Activated CD4-positive, alpha-beta T cell treated with anti-CD3 and anti-CD28 coated beads, Interleukin-2, amount 50 U/mL, for 4 hours (primary cell): ENCODE measurements at places on chromosomes 4 and X.

GRCh38 chrX:54483946-54484345 lies 12.1 kb downstream of the FGD1 start:
- no peak for DNase-seq

GRCh38 chr4:42750091-42750490 lies 93.2 kb upstream of the ATP8A1 start:
- DNase-seq = peak; percentile 1

DNA sequence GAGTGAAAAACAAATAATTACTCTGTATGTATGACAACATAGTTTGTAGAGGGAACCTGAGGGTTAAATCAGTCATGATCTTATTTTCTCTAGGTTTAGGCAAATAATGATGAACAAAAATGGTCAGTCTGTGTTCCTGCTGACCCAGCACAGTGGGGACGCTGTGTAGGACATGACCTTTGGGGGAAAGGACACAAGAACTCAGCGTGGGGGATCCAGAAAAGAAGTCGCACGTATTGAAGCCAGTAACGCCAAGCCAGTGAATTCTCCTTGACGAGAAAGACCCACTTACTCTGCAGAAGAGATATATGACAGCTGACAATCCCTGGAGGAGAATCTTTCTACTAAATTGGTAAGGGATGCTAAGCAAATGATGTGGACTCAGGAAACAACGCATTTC lies 36.6 kb downstream of the HELT start:
- no peak for DNase-seq

DNA sequence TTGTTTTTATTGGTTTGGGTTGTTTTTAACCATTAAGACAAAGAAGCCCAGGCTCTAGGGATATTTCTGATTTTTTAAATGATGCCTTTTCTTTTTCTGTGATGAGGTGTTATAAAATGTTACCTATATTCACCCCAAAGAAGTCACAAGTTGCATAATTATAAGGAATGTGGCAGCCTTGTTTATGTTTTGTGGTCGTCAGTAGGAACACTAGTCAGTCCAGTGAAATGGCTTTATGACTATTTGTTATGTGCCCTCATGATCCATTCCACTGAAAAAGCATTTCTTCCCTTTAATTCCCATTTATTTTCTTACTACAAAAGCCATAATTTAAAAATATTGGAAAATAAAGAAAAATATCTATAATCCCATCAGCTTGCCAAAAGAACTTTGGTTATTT lies 34.4 kb downstream of the CC2D2A start:
- DNase-seq = no peak

- no peak for DNase-seq
These were observed 36.8 kb upstream of the SPP1 start for GRCh38 chr4:87938746-87939145.

DNA sequence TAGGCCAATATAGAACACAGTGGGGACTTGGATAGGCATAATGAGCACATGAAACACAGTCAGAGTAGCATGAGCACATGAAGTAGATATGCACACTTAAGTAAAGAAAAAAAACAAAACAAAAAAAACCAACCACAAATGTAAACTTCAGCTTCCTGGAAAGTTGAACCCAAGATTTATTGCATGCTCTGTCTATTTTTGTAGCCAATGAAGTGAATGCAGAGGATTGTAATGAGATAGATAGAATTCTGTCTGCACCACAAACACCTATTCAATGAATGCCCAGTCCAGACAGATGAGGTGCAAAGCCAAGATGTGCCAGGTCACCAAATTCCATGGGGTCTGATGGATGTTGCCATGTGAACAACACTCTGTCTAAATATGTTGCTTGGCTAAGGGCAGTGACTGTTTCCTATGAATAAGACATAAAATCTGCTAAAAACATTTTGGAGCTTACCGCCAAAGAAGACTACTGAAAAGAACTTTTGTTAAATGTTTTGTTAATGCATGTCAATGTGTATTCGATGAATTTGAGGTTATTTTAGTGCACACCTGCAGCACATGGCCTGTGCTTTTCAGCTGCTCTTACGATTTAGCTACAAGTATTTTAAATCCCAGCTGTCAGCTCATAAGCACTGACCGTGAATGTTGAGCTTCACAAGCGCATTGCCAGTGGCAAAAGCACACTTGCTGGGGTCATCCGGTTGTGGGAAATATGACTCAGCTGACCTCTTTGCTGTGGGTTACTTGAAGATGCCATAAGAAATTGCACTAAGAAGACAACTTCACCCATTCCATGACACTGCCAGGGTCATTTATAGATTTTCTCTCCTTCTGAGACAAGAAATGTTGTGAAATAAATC lies 374.8 kb upstream of the GNPDA2 start:
- no peak for DNase-seq

GRCh38 chr4:121411151-121411744 lies 30.4 kb upstream of the QRFPR start:
- no peak for DNase-seq

- no peak for DNase-seq
These were observed 37.5 kb upstream of the MAP3K15 start for GRCh38 chrX:19552793-19553192.

DNA sequence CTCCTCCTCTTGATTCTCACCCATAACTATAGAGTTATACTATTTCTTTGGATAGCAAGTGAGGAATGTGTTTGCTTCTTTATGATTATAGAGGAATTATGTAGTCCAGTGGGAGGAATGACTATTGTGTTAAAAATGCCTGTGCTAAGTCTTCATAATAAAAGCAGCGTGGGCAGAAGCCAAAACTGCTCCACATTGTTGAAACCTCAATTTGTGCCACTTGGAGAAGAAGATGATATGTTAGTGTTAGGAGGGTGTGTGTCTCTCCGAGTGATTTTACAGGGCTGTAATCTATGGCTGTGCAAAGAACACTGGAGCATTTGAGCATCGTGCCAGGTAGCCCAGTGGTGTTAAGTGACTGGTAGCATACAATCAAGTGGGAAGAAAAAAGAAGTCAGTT lies 74.3 kb downstream of the FRAS1 start:
- no peak for DNase-seq

DNA sequence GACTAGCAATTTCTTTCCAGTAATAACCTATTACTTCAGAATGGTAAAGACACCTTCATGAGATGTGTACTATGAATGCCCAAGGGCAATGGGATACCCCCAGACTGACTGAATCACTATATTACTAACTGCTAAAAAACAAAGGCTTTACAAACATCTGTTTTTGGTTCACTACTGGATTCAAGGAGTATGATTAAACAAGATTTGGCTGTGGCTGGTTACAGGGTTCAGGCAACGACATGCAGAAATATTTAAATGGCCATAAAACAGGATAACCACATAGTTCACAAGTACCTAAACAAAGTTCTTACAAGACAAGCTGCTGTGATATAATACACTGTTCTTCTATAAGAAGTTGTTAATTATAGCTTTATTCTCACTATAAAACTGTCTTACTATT lies 128.2 kb downstream of the FRYL start:
- DNase-seq = no peak

DNA sequence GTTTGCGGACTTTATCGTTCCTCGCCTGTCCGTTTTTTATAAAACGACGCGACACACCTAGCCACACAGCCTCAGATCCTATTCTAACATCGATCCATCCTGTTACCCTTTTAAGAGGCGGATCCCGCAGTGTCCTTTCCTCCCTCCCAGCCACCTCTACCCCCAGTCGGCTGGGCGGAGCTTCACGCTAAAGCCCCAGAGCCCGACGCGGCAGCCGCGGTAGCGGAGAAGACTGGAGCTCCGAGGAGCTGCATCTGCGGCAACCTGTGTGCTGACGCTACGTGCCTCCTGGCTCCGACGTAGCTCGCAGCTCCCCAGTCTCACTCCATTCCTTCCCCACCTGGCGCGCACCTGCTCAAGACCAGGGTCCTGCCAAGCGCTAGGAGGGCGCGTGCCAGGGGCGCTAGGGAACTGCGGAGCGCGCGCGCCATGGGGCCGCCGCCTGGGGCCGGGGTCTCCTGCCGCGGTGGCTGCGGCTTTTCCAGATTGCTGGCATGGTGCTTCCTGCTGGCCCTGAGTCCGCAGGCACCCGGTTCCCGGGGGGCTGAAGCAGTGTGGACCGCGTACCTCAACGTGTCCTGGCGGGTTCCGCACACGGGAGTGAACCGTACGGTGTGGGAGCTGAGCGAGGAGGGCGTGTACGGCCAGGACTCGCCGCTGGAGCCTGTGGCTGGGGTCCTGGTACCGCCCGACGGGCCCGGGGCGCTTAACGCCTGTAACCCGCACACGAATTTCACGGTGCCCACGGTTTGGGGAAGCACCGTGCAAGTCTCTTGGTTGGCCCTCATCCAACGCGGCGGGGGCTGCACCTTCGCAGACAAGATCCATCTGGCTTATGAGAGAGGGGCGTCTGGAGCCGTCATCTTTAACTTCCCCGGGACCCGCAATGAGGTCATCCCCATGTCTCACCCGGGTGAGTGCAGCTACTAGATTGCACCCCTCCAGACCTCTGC lies at the start of gene RNF128:
Gene RNF128 (plus strand): TSS at position 217 of the 953 bp plus-strand sequence. CDS start 213 bp downstream, at position 430.
- no peak for DNase-seq

- DNase-seq = no peak
These were observed 57.4 kb downstream of the PJA1 start for GRCh38 chrX:69107747-69108401.

- DNase-seq = no peak
These were observed 68.3 kb downstream of the REELD1 start for GRCh38 chr4:146282657-146283056.

DNA sequence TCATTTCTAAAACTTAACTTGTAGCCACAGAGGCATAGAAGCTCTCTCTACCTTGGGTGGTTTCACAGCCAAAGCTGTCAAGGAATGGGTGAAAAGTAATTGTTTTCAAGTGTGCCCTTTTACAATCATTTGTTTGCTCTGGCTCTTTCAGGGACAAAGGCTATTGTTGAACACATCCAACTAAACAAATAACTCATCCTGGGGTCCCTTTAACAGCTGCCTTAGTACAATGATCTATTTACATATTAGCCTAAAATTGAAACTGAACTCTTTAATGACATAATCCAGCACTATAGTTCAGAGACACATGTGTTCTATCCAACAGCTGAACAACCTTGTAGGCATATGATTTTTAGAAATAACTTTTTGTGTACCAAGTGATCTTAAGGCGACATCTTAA lies 3.7 kb downstream of the HHIP start:
- DNase-seq = no peak

- DNase-seq = no peak
These were observed 38.1 kb downstream of the LAMTOR3 start for GRCh38 chr4:99856166-99856565.

GRCh38 chr4:82801910-82802521 lies 3.4 kb upstream of the SCD5 start:
- DNase-seq = no peak

- DNase-seq = no peak
These were observed 10.2 kb upstream of the SMR3B start for GRCh38 chr4:70372760-70373159.

- no peak for DNase-seq
These were observed 126.4 kb downstream of the PJA1 start for GRCh38 chrX:69038816-69039215.

- DNase-seq = no peak
These were observed 3.3 kb upstream of the CAMK2D start for GRCh38 chr4:113764720-113765264.

DNA sequence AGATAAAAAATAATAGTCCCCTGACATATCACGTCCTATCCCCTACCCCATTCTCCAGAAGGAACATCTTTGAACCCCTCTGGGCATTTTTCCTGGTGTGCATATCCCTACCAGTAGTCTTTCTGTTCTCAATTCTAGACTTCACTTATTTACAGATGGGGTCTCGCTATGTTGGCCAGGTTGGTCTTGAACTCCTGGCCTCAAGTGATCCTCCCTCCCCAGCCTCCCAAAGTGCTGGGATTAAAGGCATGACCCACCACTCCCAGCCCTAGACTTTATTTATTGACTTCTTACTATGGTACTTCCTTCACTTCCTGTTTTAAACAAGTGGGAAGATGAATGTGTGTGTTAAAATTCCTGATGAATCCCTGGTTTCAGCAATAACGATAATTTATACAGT lies 612 bp upstream of the RRAGB start:
- DNase-seq = no peak

DNA sequence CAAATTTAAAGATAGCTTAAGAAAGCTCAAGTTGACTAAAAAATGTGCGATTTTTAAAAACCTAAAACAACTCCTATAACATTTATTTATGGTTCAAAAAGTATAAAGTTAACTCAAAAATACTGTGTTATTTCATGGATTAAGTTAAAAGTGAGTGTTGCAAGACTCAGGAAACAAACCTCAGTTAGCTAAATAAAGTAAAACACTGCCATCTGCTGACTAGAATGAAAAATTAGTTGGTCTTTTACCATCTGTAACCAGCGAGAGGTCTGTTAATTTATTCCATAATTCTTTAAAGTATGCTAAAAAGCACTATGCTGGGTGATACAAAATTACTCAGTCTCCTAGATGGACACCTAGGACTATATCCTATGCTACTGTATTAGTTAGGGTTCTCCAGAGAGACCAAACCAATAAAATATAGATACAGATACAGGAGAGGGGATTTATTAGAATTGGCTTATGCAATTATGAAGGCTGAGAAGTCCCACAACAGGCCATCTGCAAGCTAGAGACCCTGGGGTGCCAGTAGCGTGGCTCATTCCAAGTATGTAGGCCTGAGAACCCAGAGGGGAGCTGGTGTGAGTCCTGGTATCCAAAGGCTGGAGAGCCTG lies 4.9 kb upstream of the WDFY3 start:
- DNase-seq = no peak

- no peak for DNase-seq
These were observed 5.0 kb downstream of the CXXC4 start for GRCh38 chr4:104489731-104490095.

DNA sequence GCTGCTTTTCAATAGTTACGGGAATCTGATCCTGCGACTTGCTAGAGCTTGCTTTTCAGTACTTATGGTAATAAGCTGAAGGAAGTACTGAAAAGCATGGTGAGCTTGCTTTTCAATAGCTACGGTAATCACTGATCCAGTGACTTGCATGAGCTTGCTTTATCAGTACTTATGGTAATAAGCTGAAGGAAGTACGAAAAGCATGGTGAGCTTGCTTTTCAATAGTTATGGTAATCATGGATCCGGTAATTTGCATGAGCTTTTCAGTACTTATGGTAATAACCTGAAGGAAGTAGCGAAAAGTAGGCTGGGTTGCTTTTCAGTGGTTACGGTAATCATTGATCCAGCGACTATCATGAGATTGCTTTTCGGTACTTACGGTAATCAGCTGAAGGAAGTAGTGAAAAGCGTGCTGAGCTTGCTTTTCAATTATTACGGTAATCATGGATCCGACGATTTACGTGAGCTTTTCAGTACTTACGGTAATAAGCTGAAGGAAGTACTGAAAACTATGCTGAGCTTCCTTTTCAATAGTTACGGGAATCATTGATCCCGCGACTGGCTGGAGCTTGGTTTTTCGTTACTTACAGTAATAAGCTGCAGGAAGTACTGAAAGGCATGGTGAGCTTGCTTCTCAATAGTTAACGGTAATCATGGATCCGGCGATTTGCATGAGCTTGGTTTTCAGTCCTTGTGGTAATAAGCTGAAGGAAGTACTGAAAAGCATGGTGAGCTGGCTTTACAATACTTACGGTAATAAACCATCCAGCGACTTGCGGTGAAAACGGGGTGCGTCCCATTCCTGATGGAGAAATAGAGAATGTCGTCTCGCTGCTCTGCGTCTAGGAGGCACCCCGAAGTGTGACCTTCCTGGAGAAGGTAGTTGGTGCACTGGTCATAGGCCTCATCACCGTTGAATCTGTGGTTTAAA lies 6.5 kb downstream of the CRLF2 start:
- peak; percentile 12 for DNase-seq
